ENCODE measurements at places on chromosomes 7 and 10. TPM values are rescaled to one million over a fixed set of nuclear protein-coding genes. Genes with fewer than 3 reads are reported as not detected.

The ST8SIA6 gene
- 0.26 TPM for total RNA-seq

The COL13A1 gene
- total RNA-seq = 6.4 TPM

The CLRN3 gene
- total RNA-seq = not detected

The TM9SF3 gene
- 92.7 TPM for total RNA-seq

The CCM2 gene
- 40.6 TPM for total RNA-seq

The DRGX gene
- total RNA-seq = not detected

The TFEC gene
- total RNA-seq = under 0.01 TPM
